ENCODE measurements at places on chromosomes 6 and 20.

GRCh38 chr6:44642349-44642748 is 254.8 kb downstream of the CDC5L start:
- no peak for DNase-seq

DNA sequence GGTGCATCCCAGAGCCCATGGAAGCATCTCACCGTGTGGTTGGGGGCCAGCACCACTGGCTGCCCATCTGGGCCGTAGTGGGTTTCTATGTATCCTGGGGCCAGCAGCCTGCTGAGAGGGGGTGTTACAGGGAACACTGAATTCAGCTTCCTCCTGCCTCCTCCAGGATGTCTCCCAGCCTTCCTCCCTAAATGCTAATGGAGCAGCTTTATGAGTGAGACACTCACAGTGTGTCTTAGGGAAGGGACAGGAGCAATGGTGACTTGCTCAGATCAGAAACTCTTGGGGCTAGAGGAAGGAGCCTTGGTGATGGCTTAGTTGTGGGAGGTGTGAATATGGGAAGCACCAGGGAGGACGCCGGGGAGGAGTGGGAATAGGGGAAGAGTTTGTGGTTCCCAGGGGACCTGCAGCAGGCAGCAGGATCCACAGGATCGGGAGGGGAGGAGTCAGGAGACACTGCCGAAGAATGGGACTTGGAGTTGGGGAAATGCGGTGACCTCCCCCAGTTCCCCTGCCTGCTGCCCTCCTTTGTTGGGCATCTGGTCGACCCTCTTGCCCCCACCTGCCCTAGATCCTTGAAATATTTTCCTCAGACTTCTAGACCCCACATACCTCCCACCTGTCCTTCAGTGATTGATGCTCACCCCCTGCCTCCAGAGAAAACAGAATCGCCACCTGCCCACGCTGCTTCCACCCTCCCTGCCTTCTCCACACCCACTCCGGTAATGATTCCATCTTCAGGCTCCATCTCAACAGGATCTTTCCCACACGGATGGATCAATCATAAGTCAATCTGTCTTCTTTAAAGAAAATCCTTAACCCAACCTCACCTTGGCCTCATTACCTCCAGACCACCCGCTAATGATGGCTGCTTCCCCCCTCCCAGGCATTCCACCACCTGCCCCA is 6.6 kb downstream of the ADAM33 start:
- DNase-seq, result no peak

- peak; percentile 28 for DNase-seq
Observed at GRCh38 chr20:58481481-58482021, 33.6 kb downstream of the APCDD1L start.

GRCh38 chr6:36888654-36889481 is 3.1 kb downstream of the C6orf89 start:
- no peak for DNase-seq

- no peak for DNase-seq
Observed at GRCh38 chr6:54428431-54428830, 120.2 kb downstream of the TINAG start.

GRCh38 chr6:109291902-109292301 is 90.4 kb downstream of the CD164 start:
- no peak for DNase-seq

- no peak for DNase-seq
Observed at GRCh38 chr6:2111162-2111677, 134.2 kb downstream of the GMDS start.

DNA sequence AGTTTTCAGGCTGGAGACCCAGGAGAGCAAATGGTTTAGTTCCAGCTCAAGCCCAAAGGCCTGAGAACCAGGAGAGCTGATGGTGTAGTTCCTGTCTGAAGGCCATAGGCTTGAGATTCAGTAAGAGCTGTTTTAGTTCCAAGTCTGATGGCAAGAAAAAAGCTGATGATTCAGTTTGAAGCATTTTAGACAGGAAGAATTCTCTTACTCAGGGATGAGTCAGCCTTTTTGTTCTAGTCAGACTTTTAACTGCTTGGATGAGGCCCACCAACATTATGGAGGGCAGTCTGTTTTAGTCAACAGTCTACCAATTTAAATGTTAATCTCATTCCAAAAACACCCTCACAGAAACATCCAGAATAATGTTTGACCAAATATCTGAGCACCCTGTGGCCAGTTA is 2.5 kb downstream of the ZSCAN26 start:
- DNase-seq, result no peak

- DNase-seq, result no peak
Observed at GRCh38 chr6:105997482-105997881, 88.7 kb upstream of the PRDM1 start.

GRCh38 chr6:72905705-72906478 is 284.0 kb downstream of the KCNQ5 start:
- no peak for DNase-seq

GRCh38 chr6:6891949-6892461 is 215.8 kb upstream of the RREB1 start:
- no peak for DNase-seq

GRCh38 chr6:167401525-167402194 is 76.8 kb downstream of the TTLL2 start:
- DNase-seq, result no peak

GRCh38 chr6:83862776-83863471 is 3.4 kb downstream of the CYB5R4 start:
- DNase-seq, result no peak

- DNase-seq, result no peak
Observed at GRCh38 chr20:49696594-49696993, 17.1 kb downstream of the B4GALT5 start.

DNA sequence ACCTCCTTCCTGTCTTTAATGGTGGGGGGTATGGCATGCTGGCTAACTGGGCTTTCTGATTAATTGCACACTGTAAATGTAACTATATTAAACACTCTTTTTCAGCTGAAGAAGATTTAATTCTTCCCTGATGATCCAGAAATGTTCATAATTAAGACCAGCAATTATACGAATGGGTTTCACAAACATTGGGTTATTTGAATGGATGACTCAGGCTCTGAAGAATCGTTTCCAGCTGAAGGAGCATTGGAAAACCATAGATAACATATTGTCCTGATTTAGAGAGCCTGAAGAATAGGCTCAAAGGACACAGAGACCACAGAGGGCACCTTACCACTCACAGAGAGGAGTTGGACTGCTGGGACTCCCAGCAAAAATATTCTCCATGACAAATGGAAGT is 130.7 kb upstream of the SSTR4 start:
- no peak for DNase-seq

DNA sequence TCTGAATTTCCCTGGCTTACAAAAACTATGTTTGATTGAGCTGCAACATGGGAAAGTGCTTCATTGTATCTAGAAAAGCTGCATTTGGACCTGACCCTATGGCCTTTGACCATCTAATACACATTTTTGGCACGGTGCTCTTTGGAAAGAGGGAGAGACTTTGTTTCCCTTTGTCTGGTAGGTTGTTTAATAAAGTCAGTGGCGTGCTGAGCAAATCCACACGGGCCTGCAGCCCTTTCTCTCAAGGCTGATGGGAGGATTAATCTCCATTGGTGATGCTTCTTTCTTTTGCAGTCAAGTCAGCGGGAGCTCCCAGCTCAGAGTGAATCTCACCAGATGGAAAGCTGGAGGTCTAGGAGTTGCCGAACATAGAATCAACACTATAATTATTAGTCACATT is 314.7 kb upstream of the CNR1 start:
- DNase-seq, result no peak

DNA sequence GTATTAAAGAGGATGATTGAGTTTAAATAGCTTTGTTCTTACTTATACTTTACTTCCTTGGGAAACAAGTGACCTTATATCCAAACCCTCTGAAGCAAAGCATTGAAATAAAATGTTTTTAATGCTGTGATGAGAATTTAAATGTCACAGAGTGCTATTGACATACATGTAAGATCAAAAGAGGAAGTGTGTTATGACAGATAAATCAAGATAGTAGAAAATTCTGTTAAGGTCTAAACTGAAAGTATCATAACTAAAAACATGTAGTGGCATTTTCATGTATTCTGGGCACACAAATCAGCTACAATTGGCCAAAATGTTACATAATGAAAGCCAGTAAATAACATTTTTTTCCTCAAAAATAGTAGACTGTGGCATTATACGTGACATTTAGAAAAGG is 318.0 kb downstream of the GRIK2 start:
- DNase-seq, result no peak

GRCh38 chr6:1364791-1365190 is 24.6 kb upstream of the FOXF2 start:
- DNase-seq, result no peak

- DNase-seq, result no peak
Observed at GRCh38 chr20:34639755-34640222, 37.1 kb downstream of the PIGU start.

- DNase-seq, result no peak
Observed at GRCh38 chr6:155247618-155248007, 16.2 kb upstream of the CLDN20 start.

DNA sequence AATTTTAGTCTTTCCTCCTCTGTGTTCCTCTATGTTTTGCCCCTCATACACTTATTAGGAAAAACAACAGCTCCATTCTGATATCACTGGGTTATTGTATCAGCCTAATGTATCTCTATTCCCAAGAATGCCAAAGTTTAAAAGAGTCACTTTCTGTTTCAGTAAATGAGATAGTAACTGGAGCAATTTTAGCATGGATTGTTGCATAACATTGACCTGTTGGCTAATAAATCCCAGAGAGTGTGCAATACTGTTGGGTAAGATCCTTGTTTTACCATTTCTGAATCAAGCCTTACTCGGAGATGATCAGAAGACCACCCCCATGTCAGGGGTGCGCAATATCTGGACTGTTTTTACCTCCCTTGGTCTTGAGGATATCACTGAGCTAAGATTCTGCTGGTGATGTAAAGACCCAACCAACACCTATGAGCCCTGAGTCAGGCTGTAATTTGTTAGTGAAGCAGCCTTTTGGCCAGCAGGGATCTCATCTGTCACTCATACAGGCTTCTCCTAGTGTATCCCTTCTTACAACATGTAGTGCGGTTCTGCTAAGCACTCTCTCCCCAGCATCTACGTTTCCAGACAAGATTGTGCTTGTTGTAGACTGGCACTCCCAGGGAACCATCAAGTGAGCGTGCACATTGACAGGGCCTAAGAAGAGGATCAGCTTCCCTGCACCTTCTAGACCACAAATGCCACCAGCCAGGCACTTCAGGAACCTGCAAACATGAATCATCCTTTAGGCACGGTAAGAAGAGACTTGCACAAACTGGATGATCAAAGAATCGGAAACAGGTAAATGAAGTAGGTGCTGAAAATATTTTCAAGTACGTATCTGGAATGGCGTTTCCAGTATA is 11.5 kb upstream of the IPCEF1 start:
- no peak for DNase-seq

GRCh38 chr6:21556968-21557721 is 36.4 kb upstream of the SOX4 start:
- no peak for DNase-seq

- no peak for DNase-seq
Observed at GRCh38 chr6:132511210-132511830, 1.6 kb downstream of the STX7 start.

- no peak for DNase-seq
Observed at GRCh38 chr6:111774346-111774703, 98.9 kb downstream of the FYN start.

DNA sequence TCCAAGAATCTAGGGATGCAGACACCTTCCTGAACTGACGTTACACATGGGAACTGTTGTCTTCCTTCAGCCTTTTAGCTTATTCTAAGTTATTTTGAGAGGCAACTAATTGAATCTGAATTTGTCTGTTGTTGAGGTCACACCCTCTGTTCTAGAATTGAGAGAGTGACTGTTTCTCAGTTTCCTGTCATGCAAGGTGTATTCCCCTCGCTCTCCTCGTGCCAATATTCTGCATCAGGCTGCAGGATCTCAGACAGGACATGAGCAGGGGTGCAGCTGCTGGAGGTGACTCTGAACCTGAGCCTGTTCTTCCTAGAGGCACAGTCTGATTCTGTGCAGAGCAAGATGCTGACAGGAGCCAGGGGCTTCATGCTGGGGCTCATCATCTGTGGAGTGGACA is 52.5 kb downstream of the HLA-DPB1 start:
- DNase-seq, result no peak

DNA sequence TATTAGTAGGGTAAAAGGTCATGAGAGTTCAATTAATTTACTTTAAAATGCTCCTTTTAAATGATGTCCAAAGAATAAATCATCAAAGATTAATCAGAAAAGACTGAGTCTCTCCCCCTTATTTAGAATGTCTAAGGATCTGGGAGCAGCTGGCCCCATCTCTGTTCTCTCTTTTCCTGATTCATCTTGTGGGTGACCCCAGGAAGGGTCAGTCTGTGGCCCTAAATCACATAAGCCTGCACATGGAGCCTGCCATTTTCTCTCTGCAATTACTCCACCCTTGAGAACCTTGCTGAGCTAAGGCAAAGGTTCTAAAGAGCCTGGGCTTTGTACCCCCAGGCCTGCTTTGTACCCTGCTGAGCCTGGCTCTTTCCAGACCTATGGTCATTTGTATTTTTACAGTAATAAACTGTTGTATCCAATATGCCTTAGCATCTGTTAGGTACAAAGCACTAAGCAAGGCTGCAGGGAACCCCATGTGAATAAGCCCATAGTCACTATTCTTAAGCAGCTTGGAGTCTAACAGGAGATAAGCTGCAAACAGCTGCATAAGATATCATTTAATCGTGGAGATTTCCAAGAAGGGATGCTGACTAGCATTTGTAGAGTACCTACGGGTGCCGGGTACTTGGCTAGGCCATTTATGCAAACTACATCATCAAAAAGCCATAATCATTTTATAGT is 431.0 kb upstream of the MARCKS start:
- no peak for DNase-seq

DNA sequence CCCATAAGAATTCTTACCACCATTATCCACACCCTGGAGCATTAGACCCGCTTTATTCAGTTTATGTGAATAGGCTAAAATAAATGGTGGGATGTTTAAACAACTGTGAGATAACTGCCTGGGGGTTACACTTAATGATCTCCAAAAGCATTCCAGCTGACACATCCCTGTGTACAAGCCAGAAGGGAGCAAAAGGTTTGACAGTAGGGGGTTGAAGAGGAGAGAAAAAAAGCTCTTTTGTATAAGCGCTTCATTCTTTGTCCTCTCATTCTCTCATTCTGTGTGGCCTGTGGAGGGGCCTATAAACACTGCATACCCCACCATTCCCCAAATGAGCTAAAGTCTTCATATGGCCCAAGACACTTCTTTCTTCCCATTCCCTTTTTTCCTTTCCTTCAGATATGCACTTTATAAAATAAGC is 30.8 kb upstream of the COL21A1 start:
- no peak for DNase-seq

GRCh38 chr20:15561070-15561569 is 1012.1 kb downstream of the KIF16B start:
- DNase-seq, result no peak

GRCh38 chr6:90431576-90431975 is 134.9 kb upstream of the BACH2 start:
- DNase-seq, result no peak
